ENCODE measurements at places on chromosomes 11 and 22.
A peak's percentile ranks its signal among the peaks of the same experiment; 100 is the strongest.

GRCh38 chr11:75465701-75466531 lies 32.9 kb upstream of the KLHL35 start:
- ATAC-seq, result no peak

DNA sequence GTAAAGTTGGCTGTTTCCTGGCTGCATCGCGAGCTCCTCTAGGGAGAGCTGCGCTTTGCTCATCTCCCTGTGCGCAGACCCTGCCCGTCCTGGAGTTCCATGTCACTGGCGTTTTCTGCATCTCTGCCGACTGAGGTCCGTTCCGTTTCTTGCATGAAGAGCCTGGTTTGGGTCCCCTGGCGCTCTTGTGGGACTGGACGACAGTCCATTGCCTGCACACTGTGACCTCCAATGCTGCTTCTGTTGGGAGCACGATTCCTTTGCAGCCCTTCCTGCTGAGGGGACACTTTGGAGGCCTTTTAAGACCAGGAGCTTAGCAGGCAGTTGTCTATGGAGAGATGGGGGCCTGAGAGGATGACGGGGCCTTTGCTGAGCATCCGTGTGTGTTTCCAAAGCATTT lies 90.3 kb downstream of the TBC1D22A start:
- no peak for ATAC-seq

DNA sequence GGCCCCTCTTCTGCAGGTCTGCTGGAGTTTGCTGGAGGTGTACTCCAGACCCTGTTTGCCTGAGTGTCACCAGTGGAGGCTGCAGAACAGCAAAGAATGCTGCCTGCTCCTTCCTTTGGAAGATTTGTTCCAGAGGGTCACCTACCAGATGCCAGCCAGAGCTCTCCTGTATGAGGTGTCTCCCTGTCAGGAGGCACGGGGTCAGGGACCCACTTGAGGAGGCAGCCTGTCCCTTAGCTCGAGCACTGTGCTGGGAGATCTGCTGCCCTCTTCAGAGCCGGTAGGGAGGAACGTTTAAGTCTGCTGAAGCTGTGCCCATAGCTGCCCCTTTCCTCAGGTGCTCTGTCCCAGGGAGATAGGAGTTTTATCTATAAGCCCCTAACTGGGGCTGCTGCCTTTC lies 207.9 kb downstream of the FAT3 start:
- ATAC-seq, result no peak

GRCh38 chr11:35632301-35632700 lies 14.0 kb downstream of the FJX1 start:
- no peak for ATAC-seq

DNA sequence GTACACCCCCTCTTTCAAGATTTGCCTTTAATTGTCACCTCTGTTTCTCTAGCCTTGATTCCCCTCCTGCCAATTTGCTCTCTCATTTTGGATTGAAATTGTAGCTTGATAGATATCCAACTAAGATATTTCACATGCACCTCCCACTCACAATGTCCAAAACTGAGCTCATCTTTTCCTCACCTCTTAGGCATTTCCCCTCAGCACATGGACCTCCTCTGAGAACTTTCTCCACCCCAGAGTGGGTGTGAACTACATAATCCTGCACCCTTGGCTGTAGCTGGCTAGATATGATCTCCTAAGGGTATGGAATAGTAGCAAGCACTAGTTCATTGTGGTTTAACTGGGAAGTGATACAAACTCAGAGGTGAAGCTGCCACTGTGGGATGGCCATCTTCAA lies 91.5 kb upstream of the SESN3 start:
- ATAC-seq, result no peak

DNA sequence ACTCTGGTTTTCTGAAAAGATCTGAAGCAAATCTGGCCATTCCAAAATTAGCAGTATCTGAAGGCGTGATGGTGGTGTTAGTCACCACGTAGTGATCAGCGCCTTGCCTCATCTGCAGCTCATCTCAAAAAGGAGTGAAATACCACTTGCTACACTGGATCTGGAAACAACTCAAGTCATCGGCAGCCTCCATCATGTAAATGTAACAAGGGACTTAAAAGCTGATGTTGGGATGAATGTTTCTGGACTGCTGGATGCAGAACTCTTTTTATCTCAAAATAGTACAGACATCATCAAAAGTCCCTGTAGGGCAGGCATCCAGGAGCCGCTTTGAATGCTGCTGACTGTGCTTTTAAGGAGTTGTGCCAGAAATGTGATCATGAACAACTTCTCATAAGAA lies 14.1 kb upstream of the APLP2 start:
- no peak for ATAC-seq

- no peak for ATAC-seq
Measured at GRCh38 chr11:26741036-26741435, 19.2 kb upstream of the SLC5A12 start.

DNA sequence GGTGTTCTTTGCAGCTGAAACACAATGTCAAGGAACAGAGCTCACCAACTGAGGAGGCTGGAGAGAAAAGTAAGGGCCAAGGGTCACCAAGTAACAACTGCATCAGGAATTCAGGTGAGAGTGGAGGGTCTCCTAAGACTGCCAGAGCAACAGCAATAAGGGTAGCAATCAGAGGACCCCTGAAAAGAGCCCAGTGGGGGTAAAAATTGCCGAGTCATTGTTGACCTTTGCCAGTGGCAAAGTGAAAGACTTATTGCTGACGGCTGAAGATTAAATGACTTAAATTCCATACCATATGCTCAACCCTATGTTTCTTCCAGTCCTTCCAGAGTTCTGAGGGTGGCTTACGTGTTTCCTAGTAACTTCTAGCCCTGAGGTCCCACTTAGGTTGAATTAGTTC lies 51.9 kb upstream of the ARHGAP42 start:
- no peak for ATAC-seq

- ATAC-seq, result no peak
Measured at GRCh38 chr11:128219731-128220120, 367.6 kb downstream of the ETS1 start.

GRCh38 chr11:115905341-115906000 lies 401.3 kb upstream of the CADM1 start:
- no peak for ATAC-seq

- no peak for ATAC-seq
Measured at GRCh38 chr22:26893173-26894110, 236.1 kb downstream of the MIAT start.

DNA sequence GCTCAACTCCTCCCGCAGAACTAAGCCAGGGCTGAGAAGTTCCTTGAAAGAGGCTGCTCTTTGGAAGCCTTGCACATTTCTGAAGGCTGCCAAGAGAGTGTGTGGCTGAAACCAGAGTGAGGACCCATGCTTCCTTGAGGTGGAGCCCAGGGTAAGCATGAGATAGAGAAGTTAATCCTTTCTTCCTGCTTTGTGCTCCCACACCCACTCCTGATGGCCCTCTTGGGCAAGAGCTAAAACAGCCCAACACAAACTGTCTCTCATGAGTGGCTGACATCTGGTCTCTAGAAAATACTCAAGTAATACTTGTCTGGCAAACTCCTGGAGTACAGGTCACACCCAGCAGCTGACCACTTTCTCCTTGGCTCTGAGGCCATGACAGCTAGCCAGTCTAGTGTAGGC lies 523.7 kb downstream of the INSC start:
- ATAC-seq, result no peak

DNA sequence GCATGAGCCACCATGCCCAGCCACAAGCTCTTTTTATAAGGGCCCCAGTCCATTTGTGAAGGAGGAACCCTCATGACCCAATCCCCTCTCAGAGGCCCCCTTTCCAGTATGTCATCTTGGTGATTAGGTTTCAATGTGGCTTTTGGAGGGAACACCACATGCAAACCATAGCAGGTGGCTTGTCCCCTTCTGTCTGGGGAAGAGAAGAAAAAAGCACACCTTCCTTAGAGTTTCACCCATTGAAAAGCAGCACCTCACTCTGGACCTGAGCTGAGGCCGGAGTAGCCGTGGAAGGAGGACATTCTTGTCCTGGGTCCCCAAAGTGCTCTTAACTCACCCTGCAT lies 25.4 kb downstream of the NEAT1 start:
- no peak for ATAC-seq

- ATAC-seq, result no peak
Measured at GRCh38 chr11:11011617-11012016, 153.8 kb upstream of the ZBED5 start.

- no peak for ATAC-seq
Measured at GRCh38 chr22:24685531-24686190, 82.7 kb downstream of the GGT1 start.

DNA sequence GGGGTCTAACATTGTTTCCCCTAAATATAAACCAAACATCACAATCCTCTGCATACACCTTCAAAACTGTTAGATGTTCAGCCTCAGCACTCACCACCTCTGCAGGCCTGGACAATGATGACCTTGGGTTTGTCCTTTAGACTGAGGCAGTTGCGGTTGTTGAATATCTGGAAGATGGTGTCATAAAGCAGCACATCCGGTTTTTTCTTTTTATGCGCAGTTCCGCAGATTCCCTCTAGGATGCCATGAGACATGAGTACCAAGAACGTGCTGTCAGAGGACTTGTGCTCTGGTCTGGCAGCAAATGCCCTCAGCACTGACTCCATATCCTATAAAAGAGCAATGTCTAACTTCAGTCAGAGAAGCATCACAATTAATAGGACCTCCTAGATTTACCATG lies 22.8 kb downstream of the CASP5 start:
- no peak for ATAC-seq

DNA sequence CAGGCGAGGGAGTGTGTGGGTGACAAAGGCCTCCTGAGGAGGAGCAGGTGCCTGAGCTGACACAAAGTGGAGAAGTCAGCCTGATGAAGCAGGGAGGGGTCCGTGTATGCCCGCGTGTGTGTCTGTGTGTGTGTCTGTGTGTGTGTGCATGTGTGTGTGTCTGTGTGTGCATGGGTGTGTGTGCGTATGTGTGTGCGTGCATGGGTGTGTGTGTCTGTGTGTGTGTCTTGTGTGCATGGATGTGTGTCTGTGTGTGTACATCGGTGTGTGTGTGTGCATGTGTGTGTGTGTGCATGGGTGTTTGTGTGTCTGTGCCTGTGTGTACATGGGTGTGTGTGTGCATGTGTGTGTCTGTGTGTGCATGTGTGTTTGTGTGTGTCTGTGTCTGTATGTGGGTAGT lies 65.6 kb upstream of the EIF3D start:
- ATAC-seq, result no peak

- peak; percentile 56 for ATAC-seq
Measured at GRCh38 chr22:43136255-43136654, 6.9 kb downstream of the MCAT start.

DNA sequence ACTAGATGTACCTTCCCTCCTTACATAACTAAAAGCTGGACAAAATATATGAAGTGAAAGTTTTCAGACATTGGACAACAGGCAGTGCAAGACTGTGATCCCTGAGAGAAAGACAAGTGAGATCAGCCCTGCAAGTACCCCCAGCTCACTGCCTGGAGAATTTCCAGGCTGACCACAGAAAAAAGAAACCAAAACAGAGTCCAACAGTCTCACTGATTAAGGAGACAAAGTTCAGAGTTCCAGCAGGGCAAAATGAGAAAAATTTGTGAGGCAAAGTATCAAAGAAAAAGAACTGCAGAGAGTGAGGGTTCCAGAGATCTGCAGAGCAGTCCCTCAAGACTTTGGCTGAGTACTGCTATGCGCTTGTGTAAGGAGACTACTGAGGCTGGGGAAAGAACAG lies 47.3 kb upstream of the TMEM45B start:
- no peak for ATAC-seq

DNA sequence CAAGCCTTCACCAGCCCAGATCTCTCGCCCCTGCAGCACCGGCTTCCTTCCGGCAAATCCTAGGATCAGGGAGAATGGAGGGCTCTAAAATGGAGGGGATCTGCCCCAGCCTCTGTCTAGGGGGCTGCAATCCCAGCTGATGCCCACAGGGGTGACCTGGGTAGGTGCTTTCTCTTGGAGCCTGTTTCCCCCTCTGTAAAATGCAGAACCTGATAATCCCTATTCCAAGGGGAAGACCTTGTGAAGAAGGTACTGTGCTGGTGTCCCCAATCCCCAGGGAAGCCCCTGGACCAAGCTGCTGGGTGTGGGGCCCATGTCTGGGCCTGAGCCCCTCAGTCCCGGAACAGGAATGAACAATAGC lies 2.8 kb downstream of the EMID1 start:
- ATAC-seq, result no peak

GRCh38 chr11:94665116-94665659 lies 98.0 kb downstream of the PIWIL4 start:
- no peak for ATAC-seq

DNA sequence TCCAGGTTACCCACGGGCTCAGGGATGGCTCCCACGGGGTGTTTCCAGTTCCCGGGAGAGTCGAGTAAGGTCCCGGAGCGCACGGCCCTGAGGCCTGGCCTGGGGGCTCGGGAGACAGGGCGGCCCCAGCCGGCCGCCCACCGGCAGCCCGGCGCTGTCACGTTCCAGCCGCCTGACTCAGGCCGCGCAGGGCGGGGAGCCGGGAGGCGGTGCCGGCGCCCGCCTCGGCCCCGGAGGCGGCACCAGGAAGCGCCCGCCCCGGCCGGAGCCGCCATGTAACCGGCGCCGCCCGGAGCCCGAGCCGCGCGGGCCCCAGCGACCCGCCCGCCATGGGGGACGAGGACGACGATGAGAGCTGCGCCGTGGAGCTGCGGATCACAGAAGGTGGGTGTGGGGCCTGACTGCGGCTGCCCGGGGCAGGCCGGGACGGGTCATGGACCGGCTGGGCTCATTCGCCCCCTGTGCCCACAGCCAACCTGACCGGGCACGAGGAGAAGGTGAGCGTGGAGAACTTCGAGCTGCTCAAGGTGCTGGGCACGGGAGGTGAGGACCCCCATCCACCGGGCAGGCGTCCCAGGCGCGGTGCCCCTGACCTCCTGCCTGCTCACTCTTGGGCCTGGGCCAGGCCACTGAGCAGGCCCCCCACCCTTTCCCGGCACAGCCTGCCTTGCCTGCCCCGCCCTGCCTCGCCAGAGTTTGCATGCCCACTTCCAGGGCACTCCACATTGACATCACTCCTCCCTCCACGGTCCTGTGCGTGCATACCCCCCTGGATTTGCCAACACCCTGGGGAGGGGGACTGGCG lies at the start of gene RPS6KA4:
TSS of gene RPS6KA4 (plus strand) at position 256 of the 805 bp plus-strand sequence. CDS start at position 330, 74 bp downstream.
- peak; percentile 82 for ATAC-seq

- no peak for ATAC-seq
Measured at GRCh38 chr11:76752321-76753143, 30.6 kb upstream of the TSKU start.

DNA sequence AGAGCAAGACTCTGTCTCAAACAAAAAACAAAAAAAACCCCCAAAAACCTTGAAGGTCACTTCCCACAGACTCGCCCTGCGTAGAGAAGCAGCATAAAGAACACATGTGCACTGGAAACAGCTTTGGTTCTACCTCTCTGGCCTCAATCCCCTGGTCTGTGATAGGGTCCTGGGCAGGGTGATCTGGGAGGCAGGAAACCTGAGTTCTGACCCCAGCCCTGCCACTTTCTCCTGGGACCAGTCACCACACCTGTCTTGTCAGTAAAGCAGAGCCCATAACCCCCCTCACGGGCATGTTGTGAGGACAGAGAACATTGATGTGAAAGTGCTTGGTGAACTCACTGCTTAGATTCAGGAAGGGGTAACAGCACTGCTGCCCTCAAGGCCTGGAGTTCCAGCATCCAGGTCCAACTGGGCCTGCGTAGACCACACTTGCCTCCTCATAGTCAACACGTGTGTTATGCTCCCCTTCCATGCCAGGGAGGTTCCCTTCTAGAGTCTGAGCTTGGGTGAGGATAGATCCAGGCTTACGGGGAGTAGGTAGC lies 11.4 kb downstream of the UCP2 start:
- no peak for ATAC-seq
